ENCODE measurements at places on chromosomes 6 and 20.
A peak's percentile ranks its signal among the peaks of the same experiment; 100 is the strongest.

- no peak for DNase-seq
These were observed 110.6 kb downstream of the PREX1 start for GRCh38 chr20:48717095-48717672.

DNA sequence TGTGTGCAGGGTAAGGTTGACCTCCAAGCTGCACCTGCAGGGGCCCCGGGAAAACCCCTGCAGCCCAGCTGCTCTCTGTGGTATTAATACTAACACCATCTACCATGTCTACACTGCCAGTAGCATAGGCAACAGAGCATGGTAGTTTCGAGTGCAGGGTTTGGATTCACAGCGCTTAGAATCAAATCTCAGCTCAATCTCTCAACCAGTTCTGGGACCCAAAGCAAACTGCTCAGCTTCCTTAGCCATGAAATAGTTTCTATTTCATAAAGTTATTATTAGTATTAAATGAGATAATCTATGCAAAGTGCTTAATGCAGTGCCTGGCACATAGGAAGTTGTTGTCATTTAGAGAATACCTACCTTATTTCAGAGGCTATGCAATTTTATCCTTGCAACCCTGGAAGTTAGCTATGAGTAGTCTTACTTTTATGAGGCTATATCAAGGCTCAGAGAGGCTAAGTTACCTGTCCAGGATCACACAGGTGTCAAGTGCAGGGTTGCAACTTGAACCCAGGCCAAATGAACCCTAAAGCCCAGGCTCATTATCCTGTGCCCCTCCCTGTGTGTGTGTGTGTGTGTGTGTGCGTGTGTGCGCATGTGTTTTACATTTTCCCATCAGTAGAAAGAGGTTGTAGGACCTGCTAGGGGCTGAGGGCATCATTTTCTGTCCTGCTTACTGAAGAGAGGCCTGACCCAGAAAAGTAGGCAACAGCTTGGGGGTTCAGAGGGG is 27.6 kb upstream of the MRPS18A start:
- DNase-seq = no peak

DNA sequence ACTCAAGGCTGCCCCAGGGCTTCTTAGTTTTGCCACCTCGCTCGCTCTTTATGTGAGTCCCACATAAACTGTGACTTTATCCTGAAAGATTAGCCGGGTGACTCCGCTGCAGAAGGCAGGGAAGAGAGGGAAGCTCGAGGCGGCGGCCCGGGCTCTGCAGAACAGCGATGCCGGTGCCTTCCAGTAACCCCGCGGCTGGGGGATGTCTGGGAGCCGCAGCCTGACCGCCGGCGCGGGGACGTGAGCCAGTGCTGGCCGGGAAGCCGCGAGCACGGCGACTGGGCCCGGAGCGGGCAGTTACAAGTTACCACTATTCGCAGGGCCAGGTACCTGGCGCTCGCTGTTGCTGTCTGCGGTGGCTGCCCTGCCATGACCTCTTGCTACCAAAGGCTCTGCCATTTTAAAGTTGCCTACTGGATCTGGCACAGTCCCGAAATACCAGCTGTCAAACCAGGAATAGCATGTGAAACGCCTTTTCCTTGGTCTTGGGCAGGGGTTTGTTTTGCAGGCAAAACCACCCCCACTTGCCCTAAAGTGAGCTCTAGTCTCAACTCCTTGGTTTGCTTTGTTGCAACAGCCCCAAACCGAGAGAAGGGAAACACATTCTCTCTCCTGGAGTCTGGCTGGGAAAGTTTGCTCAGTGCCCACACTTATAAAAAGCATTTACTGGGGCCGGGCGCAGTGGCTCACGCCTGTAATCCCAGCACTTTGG is 124.0 kb upstream of the SLC2A12 start:
- no peak for DNase-seq

DNA sequence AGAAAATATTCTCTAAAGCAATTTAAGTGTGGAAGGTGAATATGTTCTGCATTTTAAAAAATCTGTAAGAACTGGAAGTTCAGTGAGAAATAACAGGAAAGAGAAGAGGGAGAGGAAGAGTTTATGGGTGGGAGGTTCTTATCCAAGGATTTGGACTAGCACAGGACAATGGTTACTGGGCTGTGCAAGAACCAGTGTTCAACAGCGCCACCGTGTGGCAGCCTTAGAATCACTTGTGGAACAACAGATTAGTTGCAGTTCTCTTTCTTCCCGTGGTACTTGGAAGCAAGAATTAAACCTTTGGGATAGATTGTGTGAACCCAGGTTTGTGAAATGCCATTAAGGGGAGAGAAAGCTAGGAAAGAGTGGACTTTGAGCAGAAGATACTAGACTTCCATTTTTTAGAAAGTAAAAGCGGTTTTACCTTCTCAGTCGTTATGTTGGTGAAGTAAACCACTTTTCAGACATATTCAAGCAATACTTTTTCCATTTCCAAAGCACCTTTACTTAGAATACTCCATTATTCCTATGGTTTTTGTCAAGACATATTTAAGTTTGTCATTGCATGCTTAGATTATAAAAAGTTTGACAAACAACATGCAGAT is 436.7 kb downstream of the RNF144B start:
- DNase-seq = no peak

DNA sequence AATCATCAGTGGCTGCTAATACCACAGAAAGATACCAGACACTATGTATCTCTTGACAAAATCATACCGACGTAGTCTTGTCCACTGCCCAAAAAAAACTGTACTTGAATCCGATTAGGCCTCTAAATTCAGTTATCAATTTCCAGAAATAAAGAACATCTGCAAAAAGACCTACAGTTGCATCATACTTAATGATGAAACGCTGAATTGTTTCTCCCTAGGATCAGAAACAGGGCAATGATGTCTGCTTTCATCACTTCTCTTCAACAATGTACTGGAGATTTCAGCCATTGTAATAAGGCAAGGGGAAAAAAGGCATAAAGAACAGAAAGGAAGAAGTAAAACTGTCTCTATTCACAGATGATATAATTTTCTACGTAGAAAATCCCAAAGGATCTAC is 152.0 kb downstream of the TASP1 start:
- DNase-seq = no peak

- no peak for DNase-seq
These were observed 71.1 kb upstream of the BCLAF1 start for GRCh38 chr6:136360783-136361182.

- peak; percentile 59 for DNase-seq
These were observed 490.9 kb upstream of the JARID2 start for GRCh38 chr6:14754751-14755513.

GRCh38 chr6:141361559-141361958 is 771.2 kb upstream of the GJE1 start:
- no peak for DNase-seq

- no peak for DNase-seq
These were observed 182.5 kb downstream of the ZNF217 start for GRCh38 chr20:53411129-53411528.

DNA sequence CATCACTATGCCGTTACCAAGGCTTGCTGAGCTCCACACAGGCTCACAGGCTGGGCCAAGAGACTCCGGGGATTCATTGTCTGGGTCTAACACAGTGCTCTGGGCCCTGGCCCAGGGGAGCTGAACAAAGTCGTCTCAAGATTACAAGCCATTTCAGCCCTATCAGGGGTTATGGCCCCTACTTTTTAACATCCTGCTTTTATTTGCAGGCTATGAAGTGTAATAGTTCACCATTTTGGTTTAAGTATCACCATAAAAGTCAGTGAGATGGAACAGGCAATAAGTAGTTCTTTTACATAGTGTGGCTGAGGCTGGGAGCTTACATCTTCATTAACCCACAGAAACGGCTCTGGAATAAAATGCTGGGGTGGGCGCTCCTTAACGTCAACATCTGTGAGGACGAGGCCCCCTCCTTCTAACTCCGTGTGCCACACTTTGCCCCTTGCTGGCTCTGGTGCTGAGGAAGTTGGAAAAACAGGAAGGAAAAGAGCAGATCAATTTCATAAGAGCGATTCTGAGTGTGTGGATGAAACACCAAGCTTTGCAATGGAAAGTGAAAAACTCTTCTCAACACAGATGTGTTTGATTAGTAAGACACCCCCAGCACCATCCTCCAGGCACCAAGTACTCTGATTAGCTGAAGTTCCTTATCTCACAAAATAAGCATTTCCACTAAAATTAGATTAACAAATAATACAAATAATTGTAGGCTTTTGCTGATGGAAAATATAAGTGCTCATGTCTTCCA is 447.3 kb downstream of the MAFB start:
- DNase-seq = no peak

DNA sequence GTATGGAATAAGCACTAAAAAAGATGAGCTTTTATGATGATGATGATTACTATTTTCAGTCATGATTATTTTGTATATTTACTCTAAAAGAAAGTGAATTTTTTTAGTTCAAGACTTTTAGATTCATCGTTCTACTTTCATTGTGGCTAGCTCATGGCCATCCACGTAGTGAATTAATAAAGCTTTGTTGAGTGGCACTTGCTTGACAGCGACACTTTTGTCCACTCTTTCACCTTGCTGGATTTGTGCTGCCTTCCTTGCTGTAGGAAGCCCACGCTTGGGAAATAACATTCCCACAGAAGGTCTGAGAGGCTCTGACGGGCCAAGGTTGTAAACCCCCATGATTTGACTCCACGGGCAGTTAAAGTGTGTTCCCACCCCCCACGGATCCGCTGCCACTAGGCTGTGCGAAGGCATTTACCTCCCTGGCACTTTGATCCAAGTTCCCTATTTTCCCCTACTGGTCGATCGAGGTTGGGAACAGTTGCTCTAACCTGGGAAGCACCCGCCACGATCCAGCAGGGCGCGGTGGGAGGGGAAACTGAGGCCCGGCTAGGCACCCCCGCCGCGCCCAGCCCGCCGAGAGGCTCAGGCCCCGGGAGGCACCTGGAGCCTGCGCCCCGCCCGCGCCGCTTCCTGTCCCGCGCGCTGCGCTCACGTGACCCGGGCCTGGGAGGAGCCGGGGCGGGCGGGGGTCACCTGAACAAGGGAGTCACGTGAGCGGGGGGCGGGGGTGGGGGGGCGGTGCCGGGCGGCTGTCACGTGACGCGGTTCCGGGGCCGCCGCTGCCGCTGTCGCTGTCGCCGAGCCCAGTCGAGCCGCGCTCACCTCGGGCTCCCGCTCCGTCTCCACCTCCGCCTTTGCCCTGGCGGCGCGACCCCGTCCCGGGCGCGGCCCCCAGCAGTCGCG is at the start of gene IGF2R:
TSS of gene IGF2R (plus strand) at position 788 of the 909 bp plus-strand sequence. CDS start 165 bp downstream, outside the sequence.
- peak; percentile 90 for DNase-seq

DNA sequence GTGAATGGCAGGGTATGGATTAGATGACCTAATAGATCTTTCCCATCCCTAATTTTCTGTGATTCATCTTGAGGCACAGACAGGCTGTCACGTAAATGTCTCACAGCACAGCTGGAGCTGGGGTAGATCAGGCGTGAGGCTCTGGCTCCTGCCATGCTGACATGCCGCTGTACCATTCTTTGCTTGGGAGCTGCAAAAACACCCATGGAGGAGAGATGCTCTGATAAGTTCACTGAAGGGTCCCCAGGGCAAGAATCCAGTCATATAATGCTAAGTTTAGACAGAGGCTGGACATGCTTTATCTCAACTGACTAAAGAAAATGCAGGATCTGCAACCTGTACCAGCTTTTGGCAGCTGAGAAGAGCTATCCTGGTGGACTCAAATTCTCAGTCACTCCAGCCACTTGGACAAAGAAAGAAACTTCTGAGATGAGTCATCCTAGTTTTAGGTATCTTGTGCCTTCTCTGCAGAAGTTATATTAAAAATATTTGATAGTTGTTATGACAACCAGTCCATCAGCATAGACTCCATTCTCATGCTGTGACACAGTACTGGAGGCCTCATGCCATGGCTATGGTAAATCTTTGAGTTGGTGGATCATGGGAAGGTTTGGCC is 185.1 kb upstream of the RAB32 start:
- DNase-seq = no peak

DNA sequence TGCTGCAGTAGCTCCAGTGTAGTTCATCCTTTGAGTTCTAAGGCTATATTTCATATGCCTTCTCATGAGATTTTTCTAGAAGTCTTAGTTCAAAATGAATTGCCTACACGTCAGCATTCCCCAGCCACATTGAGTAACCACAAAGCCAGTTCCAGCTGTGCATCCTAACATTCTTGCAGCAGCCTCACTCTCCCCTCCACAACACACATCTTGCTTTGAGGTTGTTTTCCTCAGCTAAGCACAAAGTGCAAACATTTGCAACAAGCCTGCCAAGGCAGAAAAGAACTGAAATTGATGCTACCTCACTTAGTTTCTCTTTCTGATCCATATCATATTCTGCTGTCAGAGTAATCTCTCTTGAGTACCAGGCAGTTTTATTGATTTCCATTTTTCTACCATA is 160.7 kb upstream of the KCNQ5 start:
- no peak for DNase-seq

GRCh38 chr20:56522311-56522710 is 2.2 kb upstream of the FAM209A start:
- DNase-seq = no peak

GRCh38 chr20:49558826-49559225 is 9.1 kb downstream of the PTGIS start:
- DNase-seq = no peak

GRCh38 chr20:38369389-38369788 is 23.1 kb downstream of the LBP start:
- DNase-seq = peak; percentile 5

DNA sequence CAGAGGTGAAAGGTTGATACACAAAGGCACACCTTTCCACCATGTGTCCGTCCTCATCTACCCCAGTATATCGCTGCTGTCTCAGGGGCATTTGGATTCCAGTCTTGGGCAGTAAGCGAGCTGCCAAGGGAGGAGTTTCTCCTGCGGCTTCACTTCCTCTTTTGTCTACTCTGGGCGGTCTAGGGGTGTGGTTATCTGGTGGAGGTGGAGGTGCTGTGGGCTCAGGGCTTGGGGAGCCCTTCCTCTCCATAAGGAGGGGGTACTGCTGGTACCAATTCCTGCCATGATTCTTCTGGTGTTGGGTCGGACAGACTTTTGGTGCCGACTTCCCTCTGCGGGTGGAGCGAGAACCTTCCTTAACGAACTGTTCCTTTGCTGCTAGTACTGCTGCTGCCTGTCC is 31.9 kb upstream of the FABP7 start:
- DNase-seq = peak; percentile 2

- DNase-seq = peak; percentile 77
These were observed 1.1 kb downstream of the CITED2 start for GRCh38 chr6:139373154-139373927.

DNA sequence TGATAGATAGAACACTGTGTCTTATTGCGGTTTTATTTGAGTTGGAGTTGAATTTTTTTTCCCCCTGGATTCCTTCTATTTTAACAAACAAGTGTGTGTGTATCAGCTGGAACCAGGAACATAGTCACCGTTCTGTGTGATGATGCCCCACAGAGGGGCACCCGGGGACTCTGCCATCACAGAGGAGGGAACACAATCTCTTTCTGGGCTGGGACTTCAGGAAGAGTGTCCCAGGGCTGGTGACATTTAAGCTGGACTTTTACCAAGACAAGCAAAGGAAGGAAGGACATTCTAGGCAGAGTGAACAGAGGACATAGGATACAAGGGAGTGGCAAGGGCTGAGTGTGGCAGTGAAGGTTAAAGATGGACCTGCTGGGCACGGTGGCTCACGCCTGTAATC is 33.2 kb downstream of the TAF8 start:
- no peak for DNase-seq

DNA sequence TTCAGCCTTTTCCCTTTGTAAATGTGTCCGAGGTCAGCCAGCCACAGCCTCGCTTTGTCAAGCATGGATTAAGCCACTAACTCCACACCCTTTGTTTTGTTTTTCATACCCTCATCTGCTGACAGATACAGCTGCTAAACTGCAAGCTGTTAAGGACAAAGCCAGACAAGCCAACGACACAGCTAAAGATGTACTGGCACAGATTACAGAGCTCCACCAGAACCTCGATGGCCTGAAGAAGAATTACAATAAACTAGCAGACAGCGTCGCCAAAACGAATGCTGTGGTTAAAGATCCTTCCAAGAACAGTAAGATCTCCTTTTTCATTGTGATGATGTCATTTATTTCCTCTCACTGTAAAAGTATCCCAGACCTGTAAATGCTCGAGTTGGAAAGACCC is 269.3 kb downstream of the ARHGAP18 start:
- no peak for DNase-seq

Data from CD4-positive, alpha-beta T cell treated with Interleukin-4 for 4 hours (primary cell).